NCI-H1105 treated with DMSO at 0.1 percent for 48 hours (cell line): ENCODE measurements at places on chromosomes 1 and 21.

DNA sequence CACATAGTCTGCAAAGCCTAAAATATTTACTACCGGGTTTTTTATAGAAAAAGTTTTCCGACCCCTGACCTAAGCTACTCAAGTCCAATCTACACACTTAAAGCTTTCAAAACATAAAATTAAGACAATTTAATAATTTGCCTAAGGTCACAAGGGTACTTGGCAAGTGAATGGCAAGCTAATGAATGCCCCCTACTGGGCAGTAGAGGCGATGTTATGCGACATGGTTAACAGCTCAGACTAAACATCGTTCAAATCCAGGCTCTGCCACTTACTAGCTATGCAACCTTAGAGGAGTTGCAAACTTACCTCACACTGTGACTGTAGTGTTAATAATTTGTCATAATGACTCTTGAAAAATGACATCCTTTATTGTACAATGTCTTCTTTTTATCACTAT lies 317.2 kb upstream of the NFIA start:
- peak; percentile 68 for DNase-seq

DNA sequence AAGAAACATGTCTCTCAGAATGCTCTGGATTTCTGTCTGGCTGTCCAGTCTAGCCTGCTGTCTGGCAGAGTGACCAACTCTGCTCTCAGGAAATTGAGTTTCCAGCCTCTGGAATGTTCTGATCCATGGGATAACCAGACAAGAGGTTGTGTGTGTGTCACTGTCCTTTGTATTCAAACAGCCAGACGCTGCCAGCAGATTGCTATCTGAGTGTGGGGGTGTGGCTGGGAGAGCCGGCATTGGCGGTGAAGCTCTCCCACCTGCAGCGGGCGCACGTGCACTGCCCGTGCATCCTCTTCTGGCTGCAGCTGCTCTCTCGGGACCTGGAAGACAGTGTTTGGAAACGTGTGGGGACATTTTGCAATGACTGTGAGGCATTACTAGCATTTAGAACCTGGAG lies 26.1 kb downstream of the PKP1 start:
- DNase-seq = peak; percentile 85

GRCh38 chr1:8396786-8397406 lies 79.0 kb downstream of the SLC45A1 start:
- no peak for DNase-seq

DNA sequence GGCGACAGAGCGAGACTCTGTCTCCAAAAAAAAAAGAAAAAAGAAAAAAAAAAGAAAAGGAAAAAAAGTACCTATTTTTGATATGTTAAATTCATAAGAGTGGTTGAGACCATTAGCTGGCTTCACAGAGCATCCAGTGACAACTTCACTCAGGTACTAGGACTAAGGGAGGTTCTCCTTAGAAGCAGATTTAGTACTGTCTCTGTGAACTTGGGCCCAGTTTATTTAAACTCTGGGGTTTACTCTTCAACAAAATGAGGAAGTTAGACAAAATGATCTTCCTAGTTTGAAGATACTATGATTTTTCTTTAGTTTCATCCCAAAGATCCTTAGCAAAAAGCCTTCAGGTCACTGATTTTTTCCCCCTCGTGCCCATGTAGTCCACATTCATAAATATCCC lies 21.2 kb downstream of the MACO1 start:
- no peak for DNase-seq

DNA sequence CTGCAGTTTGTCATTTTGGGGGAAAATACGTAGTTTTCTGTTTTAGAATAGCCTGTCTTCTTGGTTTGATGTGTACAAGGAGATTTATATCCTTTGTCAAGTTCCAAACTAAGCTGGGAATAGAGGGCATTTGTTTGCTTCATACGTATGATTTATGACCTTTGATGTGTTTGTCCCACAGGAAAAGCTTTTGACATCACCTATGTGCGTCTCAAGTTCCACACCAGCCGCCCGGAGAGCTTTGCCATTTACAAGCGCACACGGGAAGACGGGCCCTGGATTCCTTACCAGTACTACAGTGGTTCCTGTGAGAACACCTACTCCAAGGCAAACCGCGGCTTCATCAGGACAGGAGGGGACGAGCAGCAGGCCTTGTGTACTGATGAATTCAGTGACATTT lies 79.9 kb downstream of the LAMC1 start:
- DNase-seq = no peak

- DNase-seq = no peak
These were observed 9.5 kb upstream of the SEMA4A start for GRCh38 chr1:156143765-156144489.

- DNase-seq = no peak
These were observed 583.1 kb upstream of the RGS18 start for GRCh38 chr1:191575180-191575579.

- no peak for DNase-seq
These were observed 1.7 kb upstream of the DMRTA2 start for GRCh38 chr1:50424884-50425375.
